ENCODE measurements at places on chromosomes 1 and 21. TPM values are rescaled to one million over a fixed set of nuclear protein-coding genes. Genes with fewer than 3 reads are reported as not detected.

Gene BGLAP
- 15.9 TPM for total RNA-seq

Gene FAM131C
- total RNA-seq = not detected

Gene EPHX1
- 68.5 TPM for total RNA-seq

Gene PDC
- total RNA-seq = not detected

Gene CPT2
- total RNA-seq = 12.1 TPM

Gene GPATCH2
- 18.5 TPM for total RNA-seq

DNA sequence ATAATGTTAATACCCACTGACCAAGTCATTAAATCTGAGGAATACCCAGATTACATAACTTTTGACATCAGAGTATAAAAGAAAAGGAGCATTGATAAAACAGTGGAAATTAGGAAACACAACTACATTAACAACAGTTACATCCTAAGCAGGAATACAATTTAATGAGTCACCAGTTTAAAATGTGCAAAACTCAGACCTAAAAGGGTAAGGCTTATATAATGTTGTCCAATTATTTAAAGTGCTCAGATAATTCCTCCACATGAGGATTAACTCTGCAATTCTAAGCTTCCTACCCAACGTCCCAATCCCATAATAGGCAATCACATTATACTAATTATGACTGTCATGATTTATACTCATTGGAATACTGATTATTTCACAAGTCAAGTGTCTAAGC is 50.5 kb downstream of the ABL2 start:
- H3K36me3 ChIP-seq = no peaks in the 10 kb centered on the region
- no peak overlapping the region for H3K4me3 ChIP-seq
- peak overlapping the region; percentile 69 for H3K27ac ChIP-seq

- H3K27ac ChIP-seq = no peak overlapping the region
- no peak for DNase-seq
- H3K4me1 ChIP-seq = no peaks in the 10 kb centered on the region
- H3K4me3 ChIP-seq = no peak overlapping the region
- H3K36me3 ChIP-seq = no peaks in the 10 kb centered on the region
These were observed 52.7 kb upstream of the IVNS1ABP start for GRCh38 chr1:185369786-185370185.

GRCh38 chr1:15196807-15197530 is 43.4 kb downstream of the TMEM51 start:
- no peak overlapping the region for H3K4me3 ChIP-seq
- no peak for DNase-seq
- no peak overlapping the region for H3K27ac ChIP-seq
- peaks cover 46% of the 10 kb centered on the region for H3K4me1 ChIP-seq

DNA sequence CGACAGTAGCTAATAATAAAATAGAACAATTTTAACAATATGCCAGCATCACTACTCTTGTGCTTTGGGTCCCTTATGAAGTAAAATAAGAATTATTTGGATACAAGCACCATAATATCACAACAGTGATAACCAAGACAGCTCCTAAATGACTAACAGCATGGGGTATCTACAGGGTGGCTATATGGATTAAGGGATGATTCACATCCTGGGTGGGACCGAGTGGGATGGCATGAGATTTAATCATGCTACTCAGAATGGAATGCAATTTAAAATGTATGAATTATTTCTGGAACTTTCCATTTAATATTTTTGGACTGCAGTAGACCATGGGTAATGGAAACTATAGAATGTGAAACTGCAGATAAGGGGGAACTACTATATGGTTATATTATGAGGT is 28.1 kb upstream of the B3GALNT2 start:
- H3K36me3 ChIP-seq = no peaks in the 10 kb centered on the region
- no peak for DNase-seq
- no peak overlapping the region for H3K27ac ChIP-seq
- no peaks in the 10 kb centered on the region for H3K4me1 ChIP-seq

DNA sequence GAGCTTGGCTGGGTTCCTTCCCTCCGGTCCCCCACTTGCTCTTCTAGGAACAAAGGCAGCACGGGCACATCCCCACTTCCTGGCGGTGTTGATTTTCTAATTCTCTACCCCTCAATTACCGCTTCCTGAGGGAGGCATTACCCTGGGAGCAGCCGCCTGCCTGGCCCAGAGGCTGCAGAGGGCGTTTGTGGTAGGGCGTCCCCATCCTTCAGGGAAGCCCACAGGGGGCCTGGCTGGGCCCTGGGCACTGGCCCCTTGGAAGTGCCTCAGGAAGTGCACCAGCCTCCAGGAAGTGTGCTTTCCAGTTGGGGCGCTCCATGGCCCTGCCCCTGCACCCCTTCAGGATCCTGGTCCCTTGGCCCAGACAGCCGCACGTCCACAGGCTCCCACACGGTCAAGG is 42.1 kb upstream of the CASZ1 start:
- no peak for DNase-seq
- H3K4me1 ChIP-seq = no peaks in the 10 kb centered on the region
- H3K27me3 ChIP-seq = peaks cover 5% of the 10 kb centered on the region
- no peaks in the 10 kb centered on the region for H3K36me3 ChIP-seq
- H3K4me3 ChIP-seq = no peak overlapping the region

- H3K4me3 ChIP-seq = no peak overlapping the region
- peaks cover 79% of the 10 kb centered on the region for H3K4me1 ChIP-seq
- H3K36me3 ChIP-seq = no peaks in the 10 kb centered on the region
- H3K27me3 ChIP-seq = no peaks in the 10 kb centered on the region
These were observed 5.1 kb downstream of the IFFO2 start for GRCh38 chr1:18951416-18951815.

- H3K4me1 ChIP-seq = no peaks in the 10 kb centered on the region
- no peak for DNase-seq
- no peaks in the 10 kb centered on the region for H3K27me3 ChIP-seq
- no peak overlapping the region for H3K27ac ChIP-seq
- no peak overlapping the region for H3K4me3 ChIP-seq
- no peaks in the 10 kb centered on the region for H3K36me3 ChIP-seq
These were observed 35.5 kb upstream of the VANGL1 start for GRCh38 chr1:115606305-115606704.

GRCh38 chr1:161192476-161193465 is 6.1 kb downstream of the ADAMTS4 start:
- DNase-seq = peak; percentile 85
- no peak overlapping the region for H3K4me3 ChIP-seq
- H3K36me3 ChIP-seq = no peaks in the 10 kb centered on the region
- H3K4me1 ChIP-seq = peaks cover 19% of the 10 kb centered on the region
- H3K27ac ChIP-seq = peak overlapping the region; percentile 1

DNA sequence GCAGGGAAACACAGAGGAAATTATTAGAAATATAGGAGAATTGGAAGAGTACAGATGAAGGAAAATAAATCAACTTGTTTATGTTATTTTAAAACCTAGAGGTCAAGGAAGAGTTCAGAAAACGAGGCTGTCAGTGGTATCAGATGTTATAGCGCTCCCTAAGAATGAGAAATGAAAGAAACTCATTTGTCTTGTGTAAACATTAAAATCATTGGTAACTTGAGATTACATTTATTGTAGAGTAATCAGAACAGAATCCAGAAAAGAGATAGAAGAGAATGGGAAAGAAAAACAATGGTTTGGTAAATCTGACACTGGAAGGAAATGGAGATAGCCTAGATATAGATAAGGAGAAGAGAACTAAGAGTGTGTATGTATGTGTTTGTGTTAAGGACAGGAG is 106.4 kb downstream of the ATF6 start:
- no peak for DNase-seq
- no peak overlapping the region for H3K4me3 ChIP-seq
- no peak overlapping the region for H3K27ac ChIP-seq
- H3K27me3 ChIP-seq = no peaks in the 10 kb centered on the region
- no peaks in the 10 kb centered on the region for H3K36me3 ChIP-seq

- no peak for DNase-seq
- peaks cover 3% of the 10 kb centered on the region for H3K4me1 ChIP-seq
- H3K27ac ChIP-seq = no peak overlapping the region
- H3K27me3 ChIP-seq = no peaks in the 10 kb centered on the region
These were observed 19.1 kb downstream of the DIP2A start for GRCh38 chr21:46477765-46478164.

DNA sequence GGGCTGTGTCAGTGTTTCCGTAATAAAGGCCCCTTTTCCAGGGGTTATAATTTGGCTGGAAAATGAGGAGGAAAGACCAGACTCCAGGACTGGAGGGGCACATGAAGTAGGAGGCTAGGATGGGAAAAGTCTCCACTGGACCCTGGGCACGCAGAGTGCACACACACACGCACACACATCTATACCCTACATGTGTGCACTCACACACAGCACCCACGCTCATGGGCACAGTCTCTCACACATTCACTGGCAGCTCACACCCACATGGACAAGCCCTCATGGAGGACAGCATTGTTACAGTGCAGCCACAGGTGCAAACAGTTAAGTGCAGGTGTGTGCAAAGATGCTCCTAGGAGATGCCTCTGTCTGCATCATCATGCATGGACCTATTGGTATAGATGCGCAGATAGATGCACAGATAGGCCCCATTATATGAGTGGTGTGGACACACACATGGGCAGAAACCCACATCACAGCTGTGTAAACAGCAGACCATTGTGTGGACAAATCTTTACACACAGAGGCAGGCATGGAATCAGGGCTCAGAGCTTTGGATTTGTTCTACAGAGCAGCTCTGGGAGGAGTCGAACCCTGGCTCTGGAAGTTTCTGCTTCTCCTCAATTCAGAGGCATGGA is 9.1 kb upstream of the RUNX3 start:
- no peak for DNase-seq
- no peak overlapping the region for H3K4me3 ChIP-seq
- no peak overlapping the region for H3K27ac ChIP-seq
- H3K36me3 ChIP-seq = no peaks in the 10 kb centered on the region
- no peaks in the 10 kb centered on the region for H3K4me1 ChIP-seq
- no peaks in the 10 kb centered on the region for H3K27me3 ChIP-seq

- no peak for DNase-seq
- peaks cover 15% of the 10 kb centered on the region for H3K4me1 ChIP-seq
- peak overlapping the region; percentile 68 for H3K27ac ChIP-seq
- H3K36me3 ChIP-seq = no peaks in the 10 kb centered on the region
- no peaks in the 10 kb centered on the region for H3K27me3 ChIP-seq
- H3K4me3 ChIP-seq = peak overlapping the region; percentile 59
These were observed 333 bp upstream of the CHAF1B start for GRCh38 chr21:36384885-36385232.

DNA sequence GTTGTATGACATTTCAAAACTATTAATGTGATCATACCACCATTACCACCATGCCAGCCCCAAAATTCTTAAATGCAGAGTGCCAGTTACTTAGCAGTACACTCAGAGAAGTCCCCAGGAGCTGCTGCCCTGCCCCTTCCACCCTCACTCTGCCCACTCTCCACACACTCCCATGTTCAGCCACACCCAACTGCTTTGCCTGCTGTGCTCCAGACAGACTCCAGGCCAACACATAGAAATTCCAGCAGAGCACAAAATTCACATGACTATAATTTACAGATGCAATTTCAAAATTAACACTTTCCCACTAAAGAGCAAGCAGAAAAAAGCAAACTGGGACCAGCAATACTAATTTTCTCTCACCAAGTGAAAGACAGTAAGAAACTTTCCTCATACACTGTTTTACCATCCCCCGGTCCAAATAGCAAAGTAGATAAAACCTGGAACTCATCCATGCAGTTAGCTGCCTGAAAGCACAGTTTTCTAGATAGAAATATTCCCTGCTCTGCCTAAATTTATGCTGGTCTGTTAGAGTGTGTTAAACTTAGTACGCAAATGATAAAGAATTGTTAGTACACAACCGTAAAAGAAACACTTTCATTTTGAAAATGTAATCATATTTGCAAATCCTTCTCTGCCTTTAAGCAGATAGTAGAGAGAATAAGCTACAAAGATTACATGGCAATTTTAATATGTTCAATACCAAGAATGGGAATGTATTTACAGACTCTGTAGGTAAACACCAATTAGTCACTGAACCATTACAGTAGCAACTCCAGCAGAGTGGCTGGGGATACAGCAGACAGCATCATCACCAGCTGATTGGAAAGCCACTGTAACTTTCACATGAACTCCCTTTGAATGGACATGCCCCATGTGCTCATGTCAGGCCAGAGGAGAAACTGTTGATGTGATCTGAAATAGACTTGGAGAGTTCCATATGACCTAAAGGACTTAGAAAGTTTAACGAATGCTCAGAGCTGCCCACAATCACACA is 176.5 kb downstream of the VAV3 start:
- no peak for DNase-seq
- no peak overlapping the region for H3K4me3 ChIP-seq
- H3K4me1 ChIP-seq = no peaks in the 10 kb centered on the region
- H3K36me3 ChIP-seq = no peaks in the 10 kb centered on the region

GRCh38 chr1:32241001-32241763 is 5.8 kb upstream of the FAM167B start:
- peak; percentile 84 for DNase-seq
- peak overlapping the region; percentile 64 for H3K4me3 ChIP-seq
- peak overlapping the region; percentile 81 for H3K27ac ChIP-seq

DNA sequence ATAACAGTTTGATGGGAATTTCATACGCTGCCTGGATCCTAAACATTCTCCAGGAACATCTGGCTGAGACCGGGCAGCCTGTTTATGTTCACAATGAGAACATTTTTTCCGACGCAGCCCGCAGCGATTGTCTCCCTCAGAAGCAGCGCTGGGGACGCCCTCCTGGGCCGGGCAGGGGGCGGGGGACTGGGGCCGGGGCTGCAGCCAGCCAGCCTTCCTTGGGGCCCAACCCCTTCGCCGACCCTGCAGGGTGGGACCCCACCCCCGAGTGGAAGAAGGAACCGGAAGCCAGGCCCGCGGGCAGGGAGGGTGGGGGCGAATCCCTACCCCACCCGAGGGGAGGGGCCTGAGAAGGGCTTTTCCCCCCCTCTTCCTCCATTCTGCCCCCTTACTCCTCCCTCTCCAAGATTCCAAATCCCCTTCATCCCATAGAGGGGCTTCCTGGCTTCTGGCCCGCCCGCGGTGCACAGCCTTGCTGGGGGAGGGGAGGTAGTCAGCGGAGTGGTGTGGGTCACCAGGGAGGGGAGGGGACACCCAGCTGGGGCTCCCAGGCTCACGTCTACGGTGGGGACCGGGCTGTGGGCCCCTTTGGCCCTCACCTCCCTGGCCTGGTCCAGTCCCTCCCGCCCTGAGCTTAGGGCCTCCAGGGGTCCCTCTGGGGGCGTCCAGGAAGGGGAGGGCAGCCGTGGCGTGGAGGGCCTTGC is 60.6 kb downstream of the WNT9A start:
- peak; percentile 92 for DNase-seq
- H3K4me1 ChIP-seq = peaks cover 19% of the 10 kb centered on the region
- H3K27me3 ChIP-seq = no peaks in the 10 kb centered on the region
- H3K36me3 ChIP-seq = no peaks in the 10 kb centered on the region
- peak overlapping the region; percentile 64 for H3K4me3 ChIP-seq

DNA sequence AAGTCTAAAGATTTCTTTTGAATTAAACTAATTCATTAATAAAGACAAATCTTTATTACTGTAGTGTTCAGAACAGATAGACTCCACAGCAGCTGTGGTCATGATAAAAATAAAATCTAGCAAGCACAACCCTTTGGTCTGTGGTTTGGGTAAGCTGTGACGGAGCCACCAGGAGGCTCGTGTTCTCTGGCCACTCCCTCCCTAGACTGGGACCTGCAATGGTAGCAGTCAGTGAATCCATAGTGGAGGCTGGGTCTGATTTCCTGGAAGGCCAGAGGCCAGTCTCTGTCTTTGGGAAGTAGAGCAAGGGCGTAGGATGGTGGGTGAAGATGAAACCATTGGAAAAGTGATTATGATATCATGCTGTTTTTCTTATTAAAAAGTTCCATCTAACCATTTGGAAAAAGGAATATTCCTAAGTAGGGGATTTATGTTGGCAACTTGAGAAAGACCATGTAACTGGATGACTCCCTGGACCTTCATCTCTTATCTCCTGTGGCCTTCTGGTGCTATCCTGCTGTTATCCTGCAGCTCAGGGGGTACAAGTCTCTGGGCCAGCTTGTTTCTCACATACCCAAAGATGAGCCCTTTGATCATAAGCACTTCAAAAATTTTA is 39.0 kb downstream of the TENT5C start:
- no peak overlapping the region for H3K4me3 ChIP-seq
- H3K27me3 ChIP-seq = no peaks in the 10 kb centered on the region
- H3K27ac ChIP-seq = no peak overlapping the region
- no peak for DNase-seq

Measured in sigmoid colon (tissue), 7 donors.